ENCODE measurements at places on chromosomes 1 and 21.

DNA sequence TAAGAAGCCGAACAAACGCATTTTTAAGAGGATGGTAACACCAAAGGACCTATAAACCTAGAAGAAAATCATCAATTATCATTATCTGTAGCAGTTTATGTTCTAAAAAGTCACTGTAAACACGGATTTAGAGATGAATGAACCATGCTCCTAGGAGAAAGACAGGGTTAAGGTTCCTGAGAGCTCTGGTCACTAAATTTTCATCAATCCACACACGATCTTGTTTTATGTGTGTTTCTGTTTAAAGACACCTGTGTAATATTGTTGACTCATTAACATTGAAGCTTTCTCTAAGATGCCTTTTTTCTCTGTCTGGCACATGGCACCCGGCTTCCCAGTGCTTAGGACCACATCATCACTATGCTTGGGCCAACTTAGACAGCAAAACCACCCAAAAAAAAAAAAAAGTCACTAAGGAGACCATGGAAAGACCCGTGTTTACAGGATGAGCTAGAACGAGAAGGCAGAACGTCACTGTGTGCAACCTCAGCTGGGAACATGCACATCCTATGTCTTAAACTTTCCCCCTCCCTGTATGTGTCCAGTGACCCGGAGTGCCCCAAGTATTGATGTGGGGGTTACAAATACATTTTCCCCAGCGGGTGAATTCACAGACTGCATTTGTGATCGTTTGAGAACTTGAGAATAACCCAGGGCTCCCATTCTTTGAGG lies 55.8 kb upstream of the PDE9A start:
- no peak for DNase-seq

GRCh38 chr1:235831148-235831547 lies 35.6 kb downstream of the LYST start:
- DNase-seq: no peak

GRCh38 chr1:55179177-55179835 lies 35.9 kb downstream of the USP24 start:
- no peak for DNase-seq

GRCh38 chr1:183926983-183927382 lies 110.5 kb downstream of the COLGALT2 start:
- no peak for DNase-seq

DNA sequence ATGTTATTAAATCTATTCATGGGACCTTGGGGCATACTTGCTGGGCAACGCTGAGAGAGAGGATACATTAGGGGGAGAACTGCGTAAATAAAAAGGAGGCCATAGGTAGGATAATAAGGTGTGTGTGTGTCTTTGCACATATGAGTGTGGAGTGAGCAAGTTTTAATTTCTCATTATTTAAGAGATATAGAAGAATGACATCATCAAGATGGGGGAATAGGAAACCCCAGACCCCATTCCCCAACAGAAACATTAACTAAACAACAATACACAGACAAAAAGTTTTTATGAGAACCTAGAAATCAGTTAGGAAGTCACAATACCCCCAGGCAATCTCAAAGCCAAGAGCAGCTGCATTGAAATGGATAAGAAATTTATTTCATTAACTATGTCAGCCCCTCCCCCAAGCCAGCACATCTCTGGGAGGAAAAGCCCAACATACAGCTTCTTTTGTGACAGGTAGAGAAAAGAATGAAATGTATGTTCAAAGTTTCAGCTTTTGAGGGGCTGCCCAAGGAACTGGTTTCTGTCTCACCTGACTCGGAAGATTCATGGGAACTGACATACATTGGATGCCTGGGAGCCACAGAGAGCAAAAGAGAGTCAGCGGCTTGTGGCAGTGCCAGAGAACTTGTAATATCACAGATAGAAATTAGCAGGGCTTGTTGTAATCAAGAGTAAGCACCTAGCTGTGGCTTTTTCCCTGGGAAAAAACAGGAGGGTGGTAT lies 234.3 kb upstream of the NFIA start:
- DNase-seq: no peak

GRCh38 chr1:7346070-7346596 lies 425.0 kb upstream of the VAMP3 start:
- DNase-seq: no peak

GRCh38 chr1:175269151-175269550 lies 76.6 kb upstream of the KIAA0040 start:
- DNase-seq: no peak

DNA sequence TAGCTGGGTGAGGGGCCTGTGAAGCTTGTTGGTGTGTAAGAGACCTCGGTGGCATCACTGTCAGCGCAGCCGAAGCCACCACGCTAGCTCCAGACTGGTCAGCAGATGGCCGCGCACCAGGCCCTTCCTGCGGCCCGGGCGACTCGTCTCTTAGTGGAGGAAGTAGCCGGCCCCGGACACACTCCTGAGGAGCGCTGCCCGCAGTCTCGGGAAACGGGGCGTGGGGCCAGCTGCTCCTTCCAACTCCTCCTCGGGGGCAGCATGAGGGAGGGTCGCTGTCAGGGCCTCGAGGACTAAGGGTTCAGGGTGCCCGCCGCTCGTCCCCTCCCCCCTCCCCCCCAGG lies 20.4 kb downstream of the H3-3A start:
- DNase-seq: peak; percentile 69

DNA sequence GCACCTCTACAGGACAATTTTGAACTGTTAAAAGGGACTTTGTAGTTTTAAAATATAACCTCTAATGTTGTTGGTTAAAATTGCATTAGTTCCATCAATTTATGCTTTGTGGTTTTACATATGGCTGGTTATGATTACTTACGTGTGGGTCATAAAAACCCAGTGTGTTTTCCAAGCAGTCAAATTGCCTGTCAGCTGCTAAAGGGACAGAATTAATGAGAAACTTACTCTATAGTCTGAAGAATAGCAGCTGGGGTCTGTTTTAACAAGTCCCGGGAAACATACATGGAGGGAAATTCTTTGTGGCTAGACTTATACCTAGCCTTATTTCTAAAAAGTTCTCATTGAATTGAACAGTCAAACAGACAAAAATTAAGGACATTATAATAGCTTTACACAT lies 820.9 kb upstream of the ADGRL4 start:
- DNase-seq: no peak

GRCh38 chr1:51799372-51799771 lies 79.2 kb downstream of the NRDC start:
- DNase-seq: no peak

DNA sequence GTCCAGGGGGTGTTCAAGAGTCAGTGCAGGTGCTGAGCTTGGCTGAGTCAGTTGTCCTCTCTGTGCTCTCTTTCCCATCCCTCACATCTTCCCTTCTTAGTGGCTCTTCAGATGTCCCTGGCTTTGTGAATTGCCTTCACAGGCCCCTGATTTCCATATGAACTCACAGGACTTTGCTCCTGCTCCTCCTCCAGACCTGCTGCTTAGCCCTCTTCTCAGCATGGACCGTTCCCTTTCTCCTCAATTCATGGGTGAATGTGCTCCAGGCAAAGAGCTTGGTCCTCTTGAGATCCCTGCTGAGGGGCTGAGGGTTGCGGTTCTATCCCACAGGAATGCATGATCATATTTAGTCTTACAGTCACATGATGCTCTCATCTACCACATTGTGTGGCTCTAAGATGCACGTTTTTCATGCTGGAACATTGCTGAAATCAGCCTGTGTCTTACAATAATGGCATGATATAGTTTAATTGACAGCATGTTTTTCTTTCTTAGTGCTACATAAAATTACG lies 30.5 kb downstream of the CACNA1E start:
- no peak for DNase-seq

DNA sequence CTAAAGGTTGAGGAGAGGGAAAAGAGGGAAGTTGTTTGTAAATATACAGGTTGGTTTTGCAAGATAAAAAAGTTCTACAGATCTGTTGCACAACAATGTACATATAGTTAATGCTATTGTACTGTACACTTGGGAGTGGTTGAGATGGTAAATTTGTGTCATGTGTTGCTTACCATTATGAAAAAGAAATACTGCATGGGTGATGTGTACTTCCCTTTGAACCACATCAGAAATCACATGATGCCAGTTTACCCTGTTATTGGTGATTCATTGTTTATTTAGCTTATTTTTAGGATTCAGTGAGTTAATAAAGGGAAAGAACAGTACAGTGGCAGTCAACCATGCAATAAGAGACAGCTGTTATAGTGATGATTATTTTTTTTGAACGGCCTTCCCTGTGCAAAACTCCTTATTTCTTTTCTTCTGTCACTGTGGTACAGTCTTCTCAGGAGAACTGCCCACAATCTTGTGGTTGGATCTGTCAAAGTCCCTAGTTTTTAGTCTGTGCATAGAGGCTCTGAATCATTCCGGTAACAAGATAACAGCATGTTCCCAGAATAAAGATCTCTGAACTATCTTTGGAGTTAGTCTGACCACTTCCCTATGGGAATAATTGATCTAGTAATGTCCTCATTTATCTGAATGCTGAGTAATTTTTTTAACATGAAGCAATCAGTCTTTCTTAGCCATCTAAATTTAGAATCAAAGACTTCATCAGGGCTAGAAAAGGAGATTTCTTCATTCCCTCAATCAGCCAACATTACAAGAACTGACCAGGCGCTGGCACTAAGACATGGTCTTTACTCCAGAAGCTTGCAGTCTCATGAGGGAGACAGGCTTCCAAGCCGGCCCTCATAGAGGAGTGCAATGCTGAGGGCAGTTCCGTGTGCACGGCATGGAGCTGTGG lies 84.2 kb downstream of the SH3GLB1 start:
- DNase-seq: no peak

- no peak for DNase-seq
Observed at GRCh38 chr1:183073320-183073719, 50.1 kb downstream of the LAMC1 start.

DNA sequence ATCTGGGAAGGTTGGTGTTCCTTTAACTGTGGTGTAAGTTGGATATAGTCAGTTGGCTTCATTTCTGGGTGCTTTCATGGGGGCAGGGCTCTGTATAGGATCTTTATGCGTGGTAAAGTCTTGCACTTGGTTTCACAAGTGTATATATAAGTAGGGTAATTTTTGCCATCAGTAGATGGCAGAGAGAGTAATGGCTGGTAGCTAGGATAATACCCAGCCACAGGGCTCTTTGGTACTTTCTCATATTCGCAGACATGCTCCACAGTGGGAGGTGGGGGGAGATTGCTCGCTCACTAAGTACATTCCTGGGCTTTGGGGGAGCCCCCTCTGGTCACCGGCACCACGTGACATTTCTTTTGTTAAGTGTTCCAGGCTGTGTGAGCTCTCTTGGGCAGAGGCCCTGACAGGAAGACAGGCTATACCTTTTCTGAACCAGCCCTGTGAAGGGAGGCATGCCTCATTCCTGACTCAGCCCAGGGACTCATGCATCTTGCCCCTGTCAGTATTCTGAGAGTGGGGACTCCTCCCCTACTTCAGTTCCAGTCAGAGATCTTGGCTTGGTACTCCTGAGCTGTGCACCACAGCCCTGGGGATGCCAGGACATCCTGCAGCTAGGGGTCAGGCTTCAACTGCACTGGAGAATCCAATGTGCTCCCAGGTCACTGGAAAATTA lies 37.6 kb downstream of the FCRL2 start:
- DNase-seq: no peak

GRCh38 chr1:12542138-12542465 lies 75.9 kb downstream of the DHRS3 start:
- DNase-seq: no peak

GRCh38 chr1:29592731-29593130 lies 356.4 kb downstream of the PTPRU start:
- DNase-seq: no peak

DNA sequence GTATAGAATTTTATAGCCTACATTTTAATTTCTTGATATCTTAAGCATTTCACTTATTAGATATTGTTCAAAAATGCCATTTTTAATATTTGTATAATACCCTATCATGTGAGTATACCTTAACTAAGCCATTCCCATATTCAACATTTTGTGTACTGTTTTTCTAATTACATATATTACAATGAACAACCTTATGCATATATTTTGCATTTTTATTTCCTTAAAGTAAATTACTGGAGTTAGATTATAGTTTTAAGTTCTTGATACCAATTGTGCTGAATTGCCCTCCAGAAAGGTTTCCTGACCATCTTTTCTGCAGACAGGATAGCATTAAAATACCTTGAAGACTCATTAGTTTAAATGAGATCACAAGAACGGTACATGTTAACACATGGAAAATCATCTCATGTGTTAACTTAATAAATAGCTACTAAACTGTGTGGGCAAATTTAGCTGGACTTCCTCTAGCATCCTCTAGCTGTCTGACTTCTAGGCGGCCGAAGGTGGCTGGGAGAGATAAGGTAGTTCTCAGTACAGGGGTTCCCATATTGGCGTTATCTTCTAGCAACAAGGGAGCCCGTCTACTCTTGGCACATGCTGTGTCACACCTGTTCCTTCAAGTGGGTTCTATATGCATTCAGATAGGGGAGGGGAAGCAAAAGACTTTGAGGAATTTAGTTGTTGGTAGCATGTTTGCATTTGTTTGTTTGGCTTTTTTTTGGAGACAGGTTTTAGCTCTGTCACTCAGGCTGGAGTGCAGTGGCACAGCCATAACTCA lies 8.9 kb downstream of the DCLRE1B start:
- DNase-seq: no peak

DNA sequence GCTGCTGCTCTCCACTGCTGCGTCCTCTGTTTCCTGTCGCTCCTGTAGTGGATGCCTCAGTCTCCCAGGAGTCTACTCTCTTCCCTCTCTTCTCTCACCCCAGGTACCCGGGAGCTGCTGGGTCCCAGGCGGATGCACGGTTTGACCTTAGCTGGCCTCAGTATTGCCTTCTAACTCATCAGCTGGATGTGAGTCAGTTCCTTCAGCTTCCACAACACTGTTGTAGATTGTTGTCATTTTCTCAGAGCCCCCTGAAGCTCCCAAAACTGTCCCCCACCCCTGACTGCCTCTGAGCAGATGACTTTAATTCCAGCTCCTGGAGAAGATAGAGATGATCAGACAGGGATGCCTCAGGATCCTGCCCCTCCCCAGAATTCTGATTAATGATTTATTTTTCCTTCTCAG lies 7.2 kb downstream of the CNIH3 start:
- no peak for DNase-seq

GRCh38 chr1:193552274-193552673 lies 365.9 kb upstream of the B3GALT2 start:
- no peak for DNase-seq

DNA sequence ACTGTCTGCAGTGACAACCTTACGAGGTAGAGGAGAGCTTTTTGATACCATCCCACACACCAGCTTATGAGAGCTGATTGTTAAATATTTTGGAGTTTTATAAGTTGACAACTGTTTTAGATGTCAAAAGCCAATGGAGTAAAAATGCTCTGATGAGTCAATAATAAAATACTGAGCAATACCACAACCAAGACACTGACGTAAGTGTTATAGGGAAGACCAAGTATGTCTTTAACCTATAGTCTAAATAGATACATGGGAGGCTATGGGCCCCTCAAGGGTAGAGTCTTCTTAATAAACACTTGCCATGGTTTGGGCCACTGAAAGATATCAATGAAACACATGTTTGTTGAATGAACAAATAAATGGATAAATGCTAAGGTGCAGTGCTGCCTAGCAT lies 49.2 kb downstream of the DUSP10 start:
- DNase-seq: no peak
